ENCODE measurements at places on chromosomes 7 and 10.

GRCh38 chr10:18456984-18457383 is 194.4 kb downstream of the NSUN6 start:
- DNase-seq, result no peak

GRCh38 chr7:23759671-23760391 is 49.8 kb downstream of the STK31 start:
- DNase-seq, result no peak

DNA sequence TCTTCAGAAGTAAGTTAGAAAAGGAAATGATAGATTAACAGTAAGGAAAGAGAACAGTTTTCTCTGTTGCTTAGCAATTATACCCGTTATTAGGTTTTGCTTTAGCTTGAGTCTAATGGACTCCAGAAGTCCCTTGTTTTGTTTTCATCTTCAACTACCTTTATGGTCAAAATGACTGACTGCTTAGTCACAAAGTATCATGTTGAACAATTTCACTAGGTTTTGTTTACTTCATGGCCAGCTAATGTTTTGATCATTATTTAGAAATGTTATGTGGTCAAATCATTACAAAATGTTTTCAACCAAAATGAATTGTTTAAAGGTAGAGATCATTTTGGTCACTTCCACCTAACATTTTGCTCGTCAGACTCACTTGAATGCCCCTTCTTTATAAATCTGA is 1.9 kb downstream of the UBN2 start:
- no peak for DNase-seq

GRCh38 chr10:69870591-69870990 is 68.9 kb downstream of the COL13A1 start:
- DNase-seq, result no peak

DNA sequence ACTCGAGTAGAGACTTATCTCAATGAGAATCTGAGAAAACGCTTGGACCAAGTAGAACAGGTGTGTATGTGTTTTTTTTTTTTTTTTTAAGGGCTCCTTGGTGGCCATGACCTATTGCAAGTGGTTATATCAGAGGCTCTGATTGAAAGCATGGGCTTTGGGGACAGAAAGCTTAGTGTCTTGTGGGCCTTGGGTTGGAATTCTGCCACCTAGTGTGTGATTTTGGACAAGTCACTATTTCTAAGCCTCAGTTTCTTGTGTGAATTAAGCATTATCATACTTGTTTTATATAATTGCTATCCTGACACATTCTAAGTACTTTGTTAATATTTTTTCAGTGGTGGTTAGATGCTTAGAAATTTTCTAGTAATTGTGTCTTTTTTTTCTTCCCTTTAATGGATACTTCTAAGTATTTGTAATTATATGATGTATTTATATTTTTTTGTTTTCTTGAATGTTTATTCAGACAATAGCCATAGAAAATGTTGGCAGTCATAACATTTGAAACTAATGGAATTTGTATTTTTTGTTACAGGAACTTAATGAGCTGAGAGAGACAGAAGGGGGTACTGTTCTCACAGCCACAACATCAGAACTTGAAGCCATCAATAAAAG is 33.1 kb downstream of the SMC3 start:
- DNase-seq, result no peak

DNA sequence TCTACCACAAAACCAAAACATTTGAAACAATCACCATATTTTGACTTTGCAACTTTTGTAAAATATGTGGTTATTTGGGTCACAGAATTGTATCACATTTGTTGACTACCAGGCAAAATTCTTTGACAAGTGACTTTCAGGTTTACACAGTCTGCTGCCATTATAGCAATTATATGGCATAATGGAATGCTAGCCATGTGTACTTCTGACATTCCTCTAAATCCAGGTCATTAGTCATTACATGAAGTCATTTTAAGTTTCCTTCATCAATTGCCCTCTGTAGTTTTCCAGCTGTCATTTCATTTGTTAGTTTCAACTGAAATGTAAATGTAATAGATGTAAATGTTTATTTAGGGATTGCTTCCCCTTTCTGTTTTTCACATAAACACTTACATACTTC is 137.5 kb downstream of the IMMP2L start:
- DNase-seq, result no peak

- DNase-seq, result no peak
Observed at GRCh38 chr10:43976292-43976691, 327.6 kb upstream of the ZNF32 start.

GRCh38 chr7:84837405-84837804 is 349.5 kb downstream of the SEMA3D start:
- DNase-seq, result no peak

DNA sequence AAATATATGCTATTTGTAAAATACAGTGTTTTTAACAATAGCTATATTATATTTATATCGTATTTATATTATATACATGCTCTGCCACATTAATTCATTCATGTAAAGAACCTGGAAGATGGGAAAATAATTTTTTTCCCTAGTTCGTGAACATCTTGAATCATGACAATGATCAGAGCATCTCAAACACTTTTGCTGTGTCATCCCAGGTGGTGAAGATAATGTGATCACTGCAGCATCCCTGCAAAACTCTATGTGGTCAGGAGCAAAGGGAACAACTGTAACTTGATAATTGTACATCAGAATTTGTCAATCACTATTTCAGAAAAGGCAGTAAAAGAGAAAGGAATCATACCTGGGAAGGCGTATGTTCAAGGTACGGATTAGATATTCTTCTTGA is 39.3 kb downstream of the RAPGEF5 start:
- DNase-seq, result no peak

DNA sequence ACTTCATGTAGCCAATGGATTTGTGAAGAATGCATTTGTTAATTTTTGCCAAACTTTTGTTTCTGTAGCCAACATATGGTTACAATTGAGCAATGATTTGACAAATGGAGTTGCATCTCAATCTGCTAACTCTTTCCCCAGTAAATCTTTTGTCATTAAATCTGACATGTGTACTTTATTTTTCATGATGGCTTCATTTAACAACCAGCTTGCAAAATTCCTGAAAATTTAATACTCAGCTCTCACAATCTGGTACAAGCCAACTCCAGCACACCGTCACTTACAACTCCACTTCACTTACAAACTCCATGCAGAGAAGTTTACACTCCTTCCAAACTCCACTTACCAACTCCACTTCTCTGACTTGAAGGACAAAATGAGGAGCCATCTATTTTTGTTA is 26.5 kb upstream of the HIBADH start:
- no peak for DNase-seq

DNA sequence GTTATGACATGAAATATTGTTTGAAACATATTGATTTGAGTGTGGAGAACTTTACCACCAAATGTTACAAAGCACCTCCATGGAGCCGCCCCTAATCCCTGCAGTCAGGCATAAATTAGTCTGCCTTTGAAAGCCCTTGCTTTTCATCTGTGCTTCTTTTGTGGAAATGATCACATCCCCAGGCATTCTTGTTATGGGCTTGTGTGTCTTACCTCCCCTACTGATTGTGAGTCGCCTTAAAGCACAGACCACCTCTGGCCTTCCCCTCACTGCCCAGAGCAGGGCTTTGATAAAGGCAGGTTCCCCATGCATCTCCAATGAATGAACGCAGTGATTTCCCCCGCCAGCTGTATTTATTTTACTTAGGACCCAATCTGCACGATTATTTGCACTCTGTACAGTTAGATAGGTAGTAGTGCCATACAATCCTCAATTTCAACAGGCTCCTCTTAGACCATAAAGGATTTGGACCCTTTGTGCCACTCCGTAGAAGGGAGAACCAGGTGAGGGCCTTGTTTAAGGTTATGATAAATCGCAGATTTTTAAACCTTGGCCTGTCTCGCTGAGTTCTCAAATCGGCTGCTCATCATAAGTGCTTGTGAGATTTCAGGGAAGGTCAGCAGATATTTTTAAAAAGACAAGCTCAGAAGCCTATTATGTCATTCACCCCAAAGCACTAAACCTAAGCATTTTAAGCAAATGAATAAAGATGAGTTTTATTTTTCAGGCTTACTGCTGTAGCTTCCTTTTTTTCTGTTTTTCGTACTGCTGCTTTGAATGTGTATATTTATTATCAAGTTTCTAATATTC is 107.8 kb downstream of the CUBN start:
- no peak for DNase-seq

- DNase-seq, result no peak
Observed at GRCh38 chr10:77016278-77016815, 621.3 kb downstream of the KCNMA1 start.

- DNase-seq, result no peak
Observed at GRCh38 chr7:108440613-108441012, 15.6 kb downstream of the NRCAM start.

- no peak for DNase-seq
Observed at GRCh38 chr7:93914581-93915066, 6.9 kb upstream of the GNG11 start.

GRCh38 chr7:3973264-3973663 is 672.2 kb downstream of the SDK1 start:
- no peak for DNase-seq

DNA sequence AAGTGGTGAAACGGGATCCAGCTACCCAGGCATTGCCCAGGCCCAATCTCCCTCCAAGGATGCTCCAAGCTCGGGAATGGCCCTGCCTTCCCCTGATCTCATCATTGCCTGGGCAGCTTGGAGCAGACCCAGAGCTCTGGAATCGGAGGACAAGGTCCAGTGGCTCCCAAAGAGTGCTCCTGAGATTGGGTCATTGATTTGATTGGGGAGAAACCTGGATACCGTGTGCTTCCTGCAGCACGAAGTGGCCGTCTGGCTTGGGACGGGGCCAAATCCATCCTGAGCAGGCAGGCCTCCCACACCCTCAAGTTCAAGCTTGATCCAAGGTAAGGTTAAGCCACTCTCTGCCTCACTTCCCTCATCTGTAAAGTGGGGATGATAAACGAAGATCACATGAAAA is 69.9 kb downstream of the OAT start:
- no peak for DNase-seq

GRCh38 chr7:43198599-43199090 is 86.2 kb downstream of the HECW1 start:
- no peak for DNase-seq

- no peak for DNase-seq
Observed at GRCh38 chr7:22640269-22640668, 86.7 kb upstream of the IL6 start.

GRCh38 chr10:80137031-80137862 is 4.7 kb downstream of the PLAC9 start:
- no peak for DNase-seq

DNA sequence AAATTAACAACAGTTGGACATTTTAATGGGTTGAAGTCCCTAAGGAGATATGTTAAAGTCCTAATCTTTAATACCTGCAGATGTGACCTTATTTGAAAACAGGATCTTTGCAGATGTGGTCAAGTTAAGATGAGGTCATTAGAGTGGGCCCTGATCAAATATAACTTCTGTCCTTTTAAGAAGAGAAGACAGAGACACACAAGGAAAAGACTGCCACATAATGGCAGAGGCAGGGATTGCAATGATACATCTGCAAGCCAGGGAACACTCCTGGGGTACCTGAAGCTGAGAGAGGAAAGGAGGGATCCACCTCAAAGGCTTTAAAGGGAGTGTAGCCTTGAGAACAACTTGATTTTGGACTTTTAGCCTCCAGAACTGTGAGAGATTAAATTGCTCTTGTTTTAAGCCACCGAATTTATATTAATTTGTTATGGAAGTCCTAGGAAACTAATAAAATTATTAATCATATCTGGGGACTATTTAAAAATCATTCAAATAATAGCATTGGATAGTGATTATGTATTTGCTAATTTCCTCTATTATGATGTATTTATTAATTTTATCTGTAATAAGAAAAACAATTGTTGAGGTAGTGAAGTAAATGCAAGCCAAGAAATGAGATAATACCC is 700.0 kb upstream of the PCDH15 start:
- DNase-seq, result no peak

- DNase-seq, result no peak
Observed at GRCh38 chr7:121286742-121287734, 41.8 kb upstream of the WNT16 start.

DNA sequence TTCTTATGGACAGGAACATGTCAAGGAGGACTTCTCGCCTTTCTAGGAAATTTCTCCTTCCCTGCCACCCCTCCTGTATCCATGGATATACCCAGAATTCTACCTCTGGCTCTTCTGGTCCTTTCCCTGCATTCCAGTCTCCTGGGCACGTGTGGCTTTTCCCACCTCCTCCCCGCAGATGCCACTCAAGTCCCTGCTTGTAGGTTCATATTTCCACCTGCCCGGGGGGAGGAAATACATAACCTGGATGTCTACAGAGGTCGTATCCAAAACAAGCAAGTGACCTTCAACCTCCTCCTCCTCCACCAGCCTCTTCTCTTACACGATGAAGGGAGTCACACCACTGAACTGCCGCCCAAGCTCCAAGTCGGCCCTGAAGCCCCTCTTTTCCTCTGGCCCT is 20.7 kb downstream of the FGFR2 start:
- DNase-seq, result peak; percentile 92

DNA sequence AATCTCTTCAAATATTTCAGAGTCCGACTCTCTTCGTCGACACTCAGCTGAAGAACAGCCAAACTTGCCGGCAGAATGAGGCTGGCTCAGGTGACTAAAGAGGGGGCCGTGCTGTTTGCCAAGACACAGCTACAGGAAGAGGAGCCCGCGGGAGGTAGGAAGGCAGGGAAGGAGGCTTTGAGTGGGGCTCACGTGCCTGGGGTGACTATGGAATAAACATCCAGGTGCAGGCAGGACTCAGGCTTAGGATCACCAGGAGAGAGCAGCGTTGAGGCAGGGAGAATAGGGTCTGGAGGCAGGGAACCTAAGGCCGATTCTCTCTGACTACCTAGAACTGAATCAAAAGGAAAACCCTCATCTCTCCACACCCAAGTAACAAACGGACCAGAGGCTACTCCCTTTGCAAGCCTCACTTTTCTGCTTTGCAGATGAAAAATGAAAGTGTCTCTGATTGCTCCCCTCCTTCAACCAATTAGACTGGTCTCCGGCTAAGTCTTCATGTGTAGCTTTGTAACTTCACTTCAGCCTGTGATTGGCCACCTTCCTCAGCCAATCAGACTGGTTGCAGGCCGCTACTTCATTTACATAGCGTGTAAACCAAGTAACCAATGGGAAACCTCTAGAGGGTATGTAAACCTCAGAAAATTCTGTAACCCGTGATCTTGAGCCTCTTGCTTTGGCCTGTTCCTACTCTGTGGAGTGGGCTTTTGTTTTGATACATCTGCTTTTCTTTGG is 19.7 kb upstream of the BNIP3 start:
- no peak for DNase-seq

GRCh38 chr10:93576888-93577287 is 10.4 kb downstream of the FFAR4 start:
- no peak for DNase-seq

DNA sequence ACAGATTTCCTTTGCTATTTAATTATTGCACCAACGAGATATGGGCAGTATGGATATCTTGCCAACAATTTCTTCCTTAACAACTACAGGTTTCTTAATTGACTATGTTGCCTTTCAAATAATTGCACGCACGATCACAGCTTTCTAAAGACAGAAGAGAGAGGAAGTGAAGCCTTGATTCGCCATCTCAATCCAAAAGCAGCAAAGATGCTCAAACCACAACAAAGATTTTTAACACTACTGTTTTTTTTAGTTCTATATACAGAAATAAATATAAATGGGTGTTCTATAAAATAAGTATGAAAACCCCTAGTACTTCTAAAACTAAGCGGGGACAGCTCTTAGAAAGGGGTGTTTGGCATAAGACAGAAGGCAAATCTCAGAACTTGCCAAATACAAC is 251.3 kb downstream of the SFMBT2 start:
- no peak for DNase-seq

Data from breast epithelium (tissue), 4 donors.